ENCODE measurements at places on chromosomes 2 and 18.

DNA sequence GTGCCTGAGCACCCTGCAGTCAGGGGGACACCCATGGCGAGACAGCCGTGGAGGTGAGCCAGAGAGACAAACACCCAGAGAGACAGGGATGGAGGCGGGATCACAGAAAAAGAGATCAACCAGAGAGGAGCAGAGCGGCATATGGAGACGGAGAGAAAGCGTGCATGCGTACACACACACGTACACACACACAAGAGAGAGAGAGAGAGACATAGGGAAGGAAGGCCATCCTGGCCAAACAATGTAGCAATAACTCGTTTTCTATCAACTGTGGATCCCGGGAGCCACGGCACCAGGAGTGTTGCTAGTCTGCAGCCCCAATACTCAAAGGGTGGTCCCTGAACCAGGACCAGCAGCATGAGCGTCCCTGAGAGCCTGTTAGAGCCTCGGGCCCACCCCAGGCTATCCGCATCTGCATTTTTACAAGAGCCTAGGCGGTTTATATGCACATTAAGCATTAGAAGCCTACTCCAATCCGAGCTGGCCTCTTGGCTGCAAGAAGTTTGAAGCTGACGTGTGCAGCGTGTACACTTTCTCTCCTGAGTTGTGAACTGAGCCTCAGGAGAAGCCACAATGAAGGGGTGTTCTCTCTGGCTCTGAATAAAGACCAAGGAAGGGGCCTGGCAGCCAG is 50.1 kb upstream of the MYCN start:
- no peak for DNase-seq

DNA sequence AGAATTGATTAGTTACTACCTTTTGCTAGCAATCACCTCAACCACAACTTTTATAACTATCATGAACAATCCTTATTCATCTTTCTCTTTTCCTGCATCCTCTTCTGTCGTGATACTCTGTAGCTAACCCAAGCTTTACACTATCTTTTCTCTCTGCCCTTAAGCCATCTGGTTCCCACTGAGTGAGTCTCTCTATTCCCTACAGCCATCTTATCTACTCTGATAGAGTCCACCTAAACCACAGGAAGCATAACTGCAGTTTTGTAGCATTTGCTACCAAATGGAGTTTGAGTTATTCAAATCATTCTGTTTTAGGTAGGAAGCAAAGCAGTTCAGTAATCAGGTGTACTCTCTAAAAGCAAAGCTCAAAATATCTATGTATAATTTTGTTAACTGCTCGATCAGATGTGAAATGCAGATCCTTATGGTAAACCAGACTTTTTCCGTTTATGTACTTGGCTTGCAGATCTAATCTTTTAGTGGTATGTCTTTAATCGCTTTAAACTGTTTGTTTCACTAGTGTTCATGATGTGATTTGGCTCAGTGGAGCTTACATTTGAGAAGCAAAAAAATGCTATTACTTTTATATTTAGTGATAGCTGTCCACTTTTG is 91.0 kb downstream of the CSRNP3 start:
- DNase-seq: no peak

DNA sequence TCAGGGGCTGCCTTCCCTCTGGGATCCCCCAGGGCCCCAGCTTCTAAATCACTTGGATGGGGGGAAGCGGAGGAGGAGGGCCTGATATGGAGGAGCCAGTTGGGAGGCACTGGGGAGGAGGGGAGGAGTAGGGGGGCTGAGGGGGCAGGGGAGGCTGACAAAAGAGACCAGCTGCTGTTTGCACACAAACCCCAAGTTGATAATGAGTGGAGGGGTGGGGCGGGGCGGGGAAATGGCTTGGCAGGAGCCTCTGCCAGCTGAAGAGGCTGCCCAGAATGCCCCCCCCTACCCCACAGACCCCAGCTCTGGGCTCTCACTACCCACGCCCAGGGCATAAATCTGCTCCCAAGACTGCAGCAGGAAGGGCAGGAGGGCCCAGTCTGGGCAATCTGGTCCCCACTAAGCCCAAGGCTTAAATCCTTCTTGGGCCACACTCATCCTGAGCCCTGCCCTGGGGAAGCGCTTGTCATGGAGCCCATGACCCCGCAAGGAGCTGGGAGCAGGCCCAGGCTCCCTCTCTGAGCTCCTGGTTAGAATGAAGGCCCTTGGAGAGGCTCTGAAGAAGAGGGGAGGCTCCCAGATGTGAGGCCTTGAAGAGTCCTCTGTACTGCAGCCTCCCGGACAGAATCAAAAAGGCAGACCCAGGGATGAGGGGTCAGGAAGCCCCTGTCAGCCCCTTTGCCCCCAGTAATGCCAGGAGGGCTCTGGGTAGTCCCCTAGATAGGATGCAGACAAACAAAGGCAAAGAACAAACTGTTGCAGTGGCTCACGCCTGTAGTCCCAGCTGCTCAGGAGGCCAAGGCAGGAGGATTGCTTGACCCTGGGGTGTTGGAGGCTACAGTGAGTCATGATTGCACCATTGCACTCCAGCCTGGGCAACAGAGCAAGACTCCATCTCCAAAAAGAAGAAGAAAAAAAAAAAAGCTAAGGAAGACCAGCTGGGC is 24.8 kb upstream of the PTMA start:
- DNase-seq: no peak

DNA sequence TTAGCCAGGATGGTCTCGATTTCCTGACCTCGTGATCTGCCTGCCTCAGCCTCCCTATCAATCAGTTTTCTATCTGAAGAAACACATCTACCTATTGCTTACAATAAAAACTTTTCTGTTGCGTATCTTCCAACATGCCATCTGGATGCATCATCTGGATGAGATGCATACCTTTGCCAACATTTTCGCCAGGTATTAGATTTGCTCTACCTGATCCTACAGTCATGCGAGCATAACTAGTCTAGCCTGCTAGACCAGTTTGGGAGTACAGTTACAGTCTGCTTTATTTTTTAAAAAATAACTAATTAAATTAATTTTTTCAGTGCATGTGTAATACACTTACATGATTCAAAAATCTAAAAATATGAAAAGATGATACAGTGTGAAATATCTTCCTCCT is 334.0 kb upstream of the MEX3C start:
- DNase-seq: no peak

- no peak for DNase-seq
These were observed 81.2 kb upstream of the SNTG2 start for GRCh38 chr2:869357-869871.

GRCh38 chr18:3246635-3247239 is 864 bp upstream of the MYL12A start:
- no peak for DNase-seq

DNA sequence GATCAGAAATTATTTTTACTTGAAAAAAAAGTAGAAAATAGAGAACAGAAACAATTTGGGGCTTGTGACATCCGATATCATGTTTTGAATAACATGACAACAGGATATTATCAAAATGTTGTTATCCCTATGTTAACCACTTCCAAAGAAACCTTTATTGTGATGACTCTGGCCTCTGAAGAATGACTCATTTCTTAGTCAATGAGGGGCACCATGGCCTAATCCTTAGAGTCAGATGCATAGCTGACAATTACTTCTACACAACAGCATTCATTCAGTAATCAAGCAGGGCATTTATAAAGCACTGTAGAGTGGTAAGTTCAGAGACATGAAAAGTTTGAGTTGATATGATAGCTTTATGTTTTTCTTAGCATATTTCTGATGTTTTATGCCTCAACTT is 703.0 kb downstream of the RNF144A start:
- DNase-seq: peak; percentile 47

GRCh38 chr2:216696321-216696720 is 972 bp upstream of the IGFBP5 start:
- DNase-seq: no peak

GRCh38 chr2:70516596-70516995 is 37.0 kb downstream of the TGFA start:
- DNase-seq: peak; percentile 75

GRCh38 chr2:188787021-188787657 is 187.0 kb upstream of the COL3A1 start:
- DNase-seq: no peak

DNA sequence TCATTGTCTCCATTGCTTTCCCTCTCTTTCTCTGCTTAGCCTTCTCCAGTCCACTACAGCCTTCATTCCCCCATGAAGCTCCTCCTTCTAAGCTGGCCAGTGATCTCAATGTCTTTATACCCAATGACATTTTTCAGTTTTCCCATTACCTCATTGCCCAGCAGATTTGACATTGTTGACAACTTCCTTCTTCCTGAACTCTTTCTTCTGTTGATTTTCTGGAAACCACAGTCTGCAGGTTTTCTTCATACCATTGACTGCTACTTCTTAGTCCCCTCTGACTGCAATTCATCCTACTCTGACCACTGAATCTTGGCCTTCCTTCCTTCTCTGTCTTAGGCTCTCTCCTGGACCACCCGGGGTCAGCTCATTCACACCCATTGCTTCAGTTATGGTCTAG is 22.9 kb upstream of the SPP2 start:
- DNase-seq: no peak

DNA sequence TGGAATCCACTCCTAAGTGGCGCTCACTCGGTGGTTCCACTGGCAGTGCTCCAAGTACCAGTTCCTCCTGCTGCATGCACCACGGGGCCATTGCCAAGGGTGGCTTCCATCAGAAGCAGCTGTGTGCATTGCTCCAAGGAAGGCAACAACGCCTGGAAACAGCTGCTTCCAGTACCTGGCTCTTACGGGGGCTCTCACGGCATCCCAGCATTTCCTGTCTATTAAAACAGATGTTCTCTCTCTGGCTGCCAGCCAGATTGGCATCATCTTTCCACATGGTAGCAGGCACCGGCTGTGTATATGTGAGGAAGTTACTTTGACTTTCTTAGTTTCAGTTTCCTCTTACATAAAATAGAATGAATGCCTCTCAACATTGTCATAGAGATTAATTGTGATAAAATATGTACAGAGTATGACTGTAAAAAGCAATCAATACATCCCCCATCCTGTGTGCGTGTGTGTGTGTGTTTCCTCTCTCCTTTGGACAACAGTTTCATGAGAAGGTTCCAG is 84.9 kb downstream of the CMPK2 start:
- no peak for DNase-seq

GRCh38 chr2:105873721-105874120 is 129.0 kb downstream of the NCK2 start:
- peak; percentile 81 for DNase-seq

- DNase-seq: no peak
These were observed 73.3 kb downstream of the CTAGE1 start for GRCh38 chr18:22344445-22344844.

DNA sequence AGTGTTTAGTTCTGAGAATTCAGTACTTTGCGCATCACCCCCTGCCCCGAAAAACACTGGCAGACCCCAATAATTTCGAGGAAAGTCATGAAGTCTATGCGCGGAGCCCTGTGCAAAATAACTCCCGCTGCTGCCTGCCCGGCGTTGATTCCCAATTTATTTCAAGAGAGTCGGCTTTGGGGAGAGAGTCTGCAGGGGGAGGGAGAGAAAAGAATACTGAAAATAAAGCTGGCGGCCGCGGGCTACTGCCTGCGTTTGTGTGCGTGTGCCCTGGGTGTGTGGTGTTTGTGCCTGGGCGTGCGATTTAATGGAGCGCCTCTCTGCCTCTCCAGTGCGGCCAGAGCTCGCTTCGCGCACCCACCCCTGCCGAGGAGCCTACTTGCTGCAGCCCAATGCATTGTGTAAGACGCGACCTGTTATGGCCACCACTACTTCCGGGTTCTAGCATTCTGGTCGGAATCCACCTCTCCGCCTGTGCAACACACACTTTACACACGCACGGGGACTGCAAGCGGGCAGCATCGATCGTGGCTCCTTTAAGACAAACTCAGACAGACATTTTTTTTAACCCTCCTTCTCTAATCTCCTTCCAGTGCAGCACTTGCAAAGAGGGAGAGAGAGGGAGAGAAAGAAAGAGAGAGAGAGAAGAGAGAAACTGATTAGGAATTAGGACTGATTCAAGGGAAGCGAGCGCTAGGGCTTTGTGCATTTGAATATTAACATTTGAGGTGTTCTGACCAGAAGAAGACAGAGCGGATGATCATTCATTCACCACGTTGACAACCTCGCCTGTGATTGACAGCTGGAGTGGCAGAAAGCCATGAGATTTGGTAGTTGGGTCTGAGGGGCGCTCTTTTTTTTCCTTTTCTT is at the start of gene MEIS1:
Gene MEIS1, plus strand, starts transcription at position 447 of the 870 bp plus-strand sequence. CDS start 732 bp downstream, outside the sequence.
- DNase-seq: peak; percentile 63

- DNase-seq: peak; percentile 88
These were observed 123.3 kb downstream of the LTBP1 start for GRCh38 chr2:33069894-33070651.

- no peak for DNase-seq
These were observed 63.0 kb upstream of the PSMD14 start for GRCh38 chr2:161245261-161245553.

DNA sequence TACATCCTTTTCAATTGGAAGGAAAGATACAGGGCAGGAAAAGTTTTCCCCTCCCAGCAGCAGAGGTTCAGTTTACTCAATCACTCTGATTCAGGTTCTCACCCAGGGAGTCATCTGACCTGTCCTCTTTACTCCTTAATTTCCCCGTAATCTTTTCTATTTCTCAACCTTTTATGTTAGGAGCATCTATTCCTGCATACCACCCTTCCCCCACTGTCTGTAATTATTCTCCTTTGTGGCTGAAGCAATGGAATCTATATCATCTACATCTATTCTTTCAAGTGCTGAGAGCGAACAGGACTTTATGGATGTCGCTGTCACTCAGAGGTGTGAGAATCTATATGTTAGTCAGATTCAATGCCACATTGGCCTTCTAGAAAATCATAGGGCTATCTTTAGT is 175.2 kb downstream of the NOL4 start:
- DNase-seq: no peak

DNA sequence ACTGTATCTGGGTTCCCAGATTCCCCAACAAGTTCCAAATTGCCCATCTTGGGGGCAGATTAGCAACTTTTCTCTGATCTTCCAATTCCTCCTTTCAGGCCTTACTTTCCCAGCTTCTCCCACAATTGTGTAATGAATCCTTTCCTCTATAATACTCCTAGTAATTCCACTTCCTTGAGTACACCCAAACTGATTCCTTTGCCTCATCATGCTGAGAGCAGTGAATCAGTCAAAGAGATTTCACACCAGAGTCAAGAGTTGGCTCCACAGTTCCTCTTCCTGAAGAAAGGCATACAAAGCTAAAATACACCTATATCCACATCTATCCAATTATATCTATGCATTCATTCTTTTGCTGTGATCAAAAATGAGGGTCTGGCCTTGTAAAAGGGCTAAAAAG is 28.6 kb upstream of the DAPL1 start:
- no peak for DNase-seq

DNA sequence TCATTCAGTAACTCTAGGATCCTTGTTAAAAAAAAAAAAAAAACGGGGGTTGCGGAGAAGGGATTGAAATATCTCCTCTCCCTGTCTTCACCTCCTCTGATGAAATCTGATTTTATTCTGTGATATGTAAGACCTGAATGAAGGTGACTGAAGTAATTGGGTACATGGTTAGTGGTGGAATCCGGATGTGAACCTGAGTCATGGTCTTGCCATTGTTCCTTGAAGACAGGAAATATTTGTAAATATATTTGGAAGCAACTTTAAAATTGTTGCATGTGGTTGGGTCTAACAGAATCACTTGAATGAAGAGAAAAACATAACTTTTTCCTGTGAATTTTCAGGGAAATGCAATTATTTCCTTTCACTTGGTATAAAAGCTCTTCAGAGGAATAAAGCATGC is 3.0 kb upstream of the IL1A start:
- DNase-seq: no peak

GRCh38 chr2:175454953-175455389 is 273.5 kb upstream of the ATP5MC3 start:
- DNase-seq: no peak
